ENCODE measurements at places on chromosomes 16 and 17.
A peak's percentile ranks its signal among the peaks of the same experiment; 100 is the strongest.

DNA sequence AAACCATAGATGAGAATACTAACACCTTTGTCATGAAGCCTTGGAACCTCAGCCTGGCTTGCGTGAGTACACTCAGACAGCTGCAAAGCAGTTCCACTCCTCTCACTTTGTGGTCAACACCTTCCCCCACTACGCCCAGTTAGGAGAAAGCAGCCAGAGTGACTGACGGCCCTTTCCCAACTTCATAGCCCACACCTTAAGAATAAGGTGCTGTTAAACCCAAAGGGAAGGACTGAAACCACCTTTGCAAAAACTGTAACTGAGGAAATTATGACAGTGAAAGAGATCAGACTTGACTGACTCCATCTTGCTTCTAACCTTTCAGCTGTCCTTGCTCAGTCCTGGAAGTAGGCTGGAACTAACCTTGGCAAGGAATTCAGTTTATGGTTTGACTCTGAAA is 13.7 kb downstream of the N4BP1 start:
- DNase-seq = no peak

- peak; percentile 57 for DNase-seq
Observed at GRCh38 chr17:54992797-54993639, 24.5 kb downstream of the STXBP4 start.

DNA sequence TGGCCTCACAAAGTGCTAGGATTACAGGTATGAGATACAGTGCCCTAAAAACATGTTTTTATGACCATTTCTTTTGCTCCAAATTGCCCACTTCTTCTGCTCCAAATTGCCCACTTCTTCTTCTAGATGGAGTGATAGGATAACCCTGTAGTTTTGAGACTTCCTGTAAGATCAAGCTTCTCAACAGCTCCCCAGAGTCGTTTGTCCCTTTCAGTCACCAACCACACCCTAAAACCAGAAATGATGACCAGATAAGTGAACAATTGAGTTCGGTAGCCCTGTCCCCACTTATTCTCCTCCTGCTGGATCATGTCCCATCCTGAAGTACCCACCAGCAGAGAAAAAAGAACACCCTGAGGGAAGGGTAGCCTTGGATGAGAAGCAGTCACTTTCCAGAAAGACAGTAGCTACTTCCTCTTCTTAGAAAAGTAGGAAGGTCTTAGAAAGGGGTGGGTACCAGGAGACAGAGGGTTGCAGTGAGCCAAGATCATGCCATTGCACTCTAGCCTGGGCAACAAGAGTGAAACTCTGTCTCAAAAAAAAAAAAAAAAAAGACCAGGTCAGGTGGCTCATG is 2.5 kb downstream of the ODAD4 start:
- no peak for DNase-seq

DNA sequence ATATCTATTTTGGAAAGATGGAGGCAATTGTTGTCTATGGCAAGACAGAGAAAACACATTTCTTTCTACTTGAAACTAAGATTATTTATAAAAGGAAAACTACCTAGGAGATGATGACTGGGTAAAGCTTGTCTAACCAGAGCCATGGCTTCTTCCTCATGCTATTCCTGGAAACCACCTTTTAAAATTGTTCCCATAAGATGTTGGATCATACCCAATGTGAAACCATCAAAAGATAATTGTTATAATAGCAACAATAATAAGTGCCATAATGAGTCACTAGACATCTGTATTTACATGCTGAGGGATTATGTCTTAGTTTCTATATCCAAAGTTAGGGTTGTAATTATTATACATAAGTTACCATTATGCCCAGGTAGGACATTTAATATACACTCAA is 428.4 kb downstream of the KCNJ2 start:
- no peak for DNase-seq

DNA sequence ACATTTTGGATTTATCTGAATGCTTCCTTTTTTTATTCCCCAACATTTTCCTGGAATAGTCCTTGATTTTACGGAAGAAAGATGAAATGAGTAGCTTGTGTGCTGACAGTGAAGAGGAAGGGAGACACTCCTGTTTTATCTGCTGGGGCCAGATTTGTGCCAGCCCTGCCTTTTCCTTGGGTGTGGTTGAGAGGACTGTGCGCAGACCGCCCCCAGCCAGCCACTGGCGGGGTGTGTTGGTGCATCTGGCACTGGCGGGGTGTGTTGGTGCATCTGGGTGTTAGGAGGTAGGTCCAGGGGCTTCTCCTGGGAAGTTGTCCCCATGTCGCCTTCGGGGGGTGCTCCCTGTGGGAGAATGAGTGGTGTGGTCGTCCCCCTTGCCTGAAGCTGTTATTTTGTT is 39.5 kb downstream of the RAP1GAP2 start:
- DNase-seq = no peak

DNA sequence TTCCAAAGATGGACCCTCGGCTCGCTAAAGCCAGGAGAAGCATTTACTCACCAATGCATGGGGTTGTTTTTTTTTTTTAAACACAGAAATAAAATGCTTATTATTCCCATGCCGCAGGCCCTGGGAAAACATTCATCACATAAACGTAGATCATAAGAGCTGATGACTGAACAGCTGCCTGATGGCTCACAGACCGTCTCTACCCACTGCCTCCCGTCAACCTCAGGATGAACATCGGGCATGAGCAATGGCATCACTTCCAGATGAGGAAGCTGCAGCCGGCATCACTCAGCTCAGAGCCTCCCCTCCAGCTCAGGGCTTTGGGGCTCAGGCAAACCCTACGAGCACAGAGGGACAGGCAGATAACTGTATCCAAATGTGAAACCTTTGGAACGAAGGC is 380.6 kb downstream of the CPPED1 start:
- DNase-seq = no peak

GRCh38 chr17:45756266-45756991 is 27.7 kb upstream of the CRHR1 start:
- DNase-seq = no peak

GRCh38 chr17:59221159-59221847 is 992 bp downstream of the GDPD1 start:
- DNase-seq = no peak

GRCh38 chr17:72173499-72174116 is 52.8 kb downstream of the SOX9 start:
- DNase-seq = no peak

DNA sequence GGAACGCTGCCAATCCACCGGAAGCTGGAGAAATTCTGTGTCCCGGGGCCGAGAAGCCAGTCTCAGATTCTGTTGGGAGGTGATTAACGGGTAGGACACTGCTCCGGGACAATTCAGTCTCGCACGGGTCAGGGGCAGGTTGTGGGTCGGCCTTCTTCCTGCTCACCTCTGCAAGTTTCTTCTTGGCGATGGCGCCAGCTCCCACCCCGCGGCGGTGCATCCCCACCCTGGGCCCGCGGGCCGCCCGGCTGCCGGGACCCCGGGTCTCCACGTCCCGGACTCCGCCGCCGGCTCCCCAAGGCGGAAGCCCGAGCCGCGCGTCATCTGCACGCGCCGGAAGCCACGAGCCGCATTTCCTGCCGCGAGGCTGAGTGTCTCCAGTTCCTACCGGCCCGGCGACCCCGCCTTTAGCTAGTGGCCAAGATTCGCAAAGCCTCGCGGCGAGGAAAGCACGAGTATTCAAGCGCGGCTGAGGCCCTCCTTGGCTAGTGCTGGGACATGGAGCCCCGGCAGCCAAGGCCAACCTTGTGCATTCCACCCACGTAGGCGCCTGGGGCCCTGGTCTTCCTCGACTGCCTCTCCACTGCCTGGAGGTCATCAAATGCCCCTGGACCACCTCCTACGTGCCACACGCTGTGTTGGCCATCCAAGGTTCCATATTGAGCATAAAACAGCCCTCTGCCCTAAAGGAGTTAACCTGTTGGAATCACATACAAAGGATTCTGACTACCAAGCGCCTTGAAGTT is at the start of gene SNF8:
Gene SNF8, minus strand, starts transcription at position 328 of the 746 bp plus-strand sequence. Its CDS starts 108 bp downstream, at position 220.
- DNase-seq = peak; percentile 88

- DNase-seq = peak; percentile 78
Observed at GRCh38 chr17:49836111-49837030, 11.5 kb downstream of the TAC4 start.

GRCh38 chr17:5571281-5571680 is 13.0 kb downstream of the NLRP1 start:
- DNase-seq = peak; percentile 50

- DNase-seq = no peak
Observed at GRCh38 chr16:84932681-84933080, 78.7 kb downstream of the ZDHHC7 start.

GRCh38 chr17:30093463-30094147 is 23.0 kb upstream of the NSRP1 start:
- peak; percentile 54 for DNase-seq

DNA sequence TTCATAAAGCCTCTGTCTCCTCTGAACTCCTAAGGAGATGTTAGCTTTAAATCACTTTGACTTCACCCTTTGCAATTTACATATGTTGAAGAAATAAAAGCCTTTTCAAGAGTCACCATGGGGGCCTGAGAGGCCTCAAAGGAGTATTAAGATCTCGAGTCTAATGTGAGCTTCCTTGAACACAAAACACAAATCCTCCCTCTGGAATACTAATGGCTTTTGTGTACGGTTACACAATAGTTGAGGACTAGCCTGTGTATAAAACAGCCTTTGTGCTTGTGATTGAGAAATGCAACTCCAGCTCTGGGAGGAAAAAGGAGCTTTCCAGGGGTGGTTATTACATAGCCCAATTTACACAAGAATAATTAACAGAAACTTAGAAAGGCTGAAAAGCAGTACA is 1140.2 kb downstream of the CDH11 start:
- no peak for DNase-seq

DNA sequence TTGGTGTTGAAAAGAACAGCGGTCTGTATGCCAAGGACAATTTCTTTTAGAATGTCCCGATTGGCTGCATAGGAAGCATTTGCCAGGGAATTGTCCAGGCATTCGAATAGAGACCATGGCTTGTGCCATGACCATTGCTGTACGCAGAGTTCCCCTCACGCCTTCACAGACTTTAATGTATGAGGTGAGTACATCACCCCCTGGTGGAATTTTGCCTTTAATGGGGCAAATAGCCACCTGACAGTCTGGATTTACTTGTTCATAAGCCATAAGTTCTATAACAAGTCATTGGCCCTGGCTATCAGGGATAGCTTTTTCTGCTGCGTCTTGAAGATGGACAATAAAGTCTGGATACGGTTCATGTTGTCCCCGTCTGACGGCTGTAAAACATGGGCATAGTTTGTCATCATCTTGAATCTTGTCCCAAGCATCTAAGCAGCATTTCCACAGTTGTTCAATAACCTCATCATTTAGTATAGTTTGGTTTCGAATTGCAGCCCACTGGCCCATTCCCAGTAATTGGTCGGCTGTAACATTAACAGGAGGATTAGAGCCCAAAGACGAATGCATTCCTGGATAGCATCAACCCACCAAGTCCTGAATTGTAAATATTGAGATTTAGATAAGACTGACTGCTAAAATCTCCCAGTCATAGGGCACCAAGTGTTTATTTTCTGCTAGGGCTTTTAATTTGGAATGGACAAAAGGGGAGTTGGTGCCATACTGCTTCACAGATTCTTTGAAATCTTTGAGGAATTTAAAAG is 67.7 kb upstream of the ARL4D start:
- DNase-seq = no peak

DNA sequence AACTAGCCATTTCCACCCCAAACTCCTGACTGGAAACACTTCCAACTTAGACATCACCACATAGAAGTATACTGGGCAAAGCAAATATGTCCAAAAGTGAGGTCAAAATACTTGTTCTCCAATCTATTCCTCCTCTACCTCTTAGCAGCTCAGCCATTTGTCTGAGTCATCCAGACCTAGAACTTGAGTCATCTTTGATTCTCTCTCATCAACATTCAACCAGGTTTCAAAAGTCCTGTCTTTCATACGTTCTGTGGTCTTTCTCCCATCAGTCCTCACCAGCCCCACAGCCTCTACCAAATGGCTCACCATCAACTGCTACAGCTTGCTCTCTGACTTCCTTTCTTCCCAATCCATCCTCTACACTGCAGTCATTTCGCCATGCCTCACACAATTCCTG is 6.8 kb downstream of the ANKFY1 start:
- DNase-seq = no peak

- DNase-seq = no peak
Observed at GRCh38 chr16:85227084-85227945, 115.0 kb upstream of the CIBAR2 start.

DNA sequence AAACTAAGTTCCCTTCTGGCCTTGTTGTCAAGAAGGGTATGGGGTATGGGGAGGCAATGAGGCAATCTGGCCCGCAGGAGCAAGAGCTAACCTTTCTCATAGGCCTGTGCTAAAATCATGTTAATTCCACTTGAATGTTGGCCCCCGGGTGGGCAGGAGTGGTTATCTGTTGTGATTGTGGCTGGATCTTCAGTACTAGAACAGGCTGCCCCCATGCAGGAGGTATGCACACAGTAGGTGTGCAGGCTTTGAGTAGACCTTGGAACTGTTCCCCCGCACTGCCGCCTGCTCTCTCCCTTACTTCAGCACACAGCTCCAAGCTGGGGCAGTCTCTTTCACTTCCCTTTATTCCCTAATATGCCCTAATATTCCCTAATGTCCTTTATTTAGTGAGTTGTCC is 52.4 kb upstream of the TANGO6 start:
- DNase-seq = no peak

DNA sequence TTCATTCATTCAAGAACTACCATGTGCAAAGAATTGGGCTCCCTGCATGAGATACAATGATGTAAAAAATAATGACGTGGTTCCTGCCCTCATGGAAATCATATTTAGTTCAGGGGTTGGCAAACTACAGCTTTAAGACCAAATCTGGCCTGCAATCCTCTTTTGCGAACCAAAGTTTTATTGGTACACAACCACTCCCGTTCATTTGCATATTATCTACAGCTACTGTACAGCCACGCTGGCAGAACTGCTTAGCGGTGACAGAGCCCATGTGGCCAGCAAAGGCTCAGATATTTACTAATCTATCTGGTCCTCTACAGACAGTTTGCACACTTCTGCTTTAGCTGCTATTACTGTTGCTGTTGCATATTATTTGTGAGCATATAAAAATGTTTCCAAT is 167.7 kb downstream of the XYLT1 start:
- no peak for DNase-seq

DNA sequence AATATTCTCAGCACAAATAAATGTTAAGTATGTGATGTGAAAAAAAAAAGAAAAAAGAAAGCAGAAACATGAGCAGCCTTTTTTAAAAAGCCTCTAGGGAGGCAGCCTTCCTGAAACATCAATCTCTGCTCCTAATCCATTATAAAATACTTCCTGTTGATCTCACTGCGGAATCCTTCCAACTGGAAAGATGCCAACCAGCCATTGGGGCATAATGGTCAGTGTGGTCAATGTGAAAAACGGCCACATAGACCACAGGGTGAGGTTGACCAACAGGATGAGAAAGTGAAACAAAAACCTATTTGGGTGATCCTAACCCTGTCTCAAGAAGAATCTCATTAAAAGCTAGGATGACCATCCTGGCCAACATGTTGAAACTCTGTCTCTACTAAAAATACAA is 26.1 kb upstream of the ABCA8 start:
- peak; percentile 81 for DNase-seq
